ENCODE measurements at places on chromosomes 16 and 17. TPM values are rescaled to one million over a fixed set of nuclear protein-coding genes. Genes with fewer than 3 reads are reported as not detected.

GRCh38 chr17:69605571-69605970, 191.1 kb downstream of the MAP2K6 start:
- no peak for DNase-seq

- DNase-seq, result no peak
Measured at GRCh38 chr16:10791048-10791447, 27.5 kb downstream of the TVP23A start.

- no peak for DNase-seq
Measured at GRCh38 chr16:10987361-10988163, 43.2 kb downstream of the CLEC16A start.

DNA sequence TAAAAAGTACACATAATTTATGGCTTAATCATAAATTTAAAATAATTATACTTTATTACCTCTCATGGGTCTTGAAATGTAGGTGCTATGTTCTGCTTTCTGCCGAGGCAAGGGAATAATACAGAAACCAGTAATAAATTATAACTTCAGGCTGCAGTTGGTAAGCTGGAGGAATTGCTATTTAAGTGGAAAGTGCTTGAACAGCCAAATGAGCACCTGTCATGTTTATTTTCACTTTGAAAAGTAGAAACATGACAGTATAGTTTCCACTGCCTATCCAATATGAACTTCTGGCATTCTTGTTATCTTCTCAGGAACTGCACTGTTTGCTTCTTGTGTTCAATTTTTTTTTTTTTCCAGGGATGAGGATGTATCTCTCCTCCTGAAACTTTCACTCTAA, 146.0 kb downstream of the FTO start:
- no peak for DNase-seq

- DNase-seq, result no peak
Measured at GRCh38 chr17:37698132-37698910, 46.5 kb downstream of the HNF1B start.

DNA sequence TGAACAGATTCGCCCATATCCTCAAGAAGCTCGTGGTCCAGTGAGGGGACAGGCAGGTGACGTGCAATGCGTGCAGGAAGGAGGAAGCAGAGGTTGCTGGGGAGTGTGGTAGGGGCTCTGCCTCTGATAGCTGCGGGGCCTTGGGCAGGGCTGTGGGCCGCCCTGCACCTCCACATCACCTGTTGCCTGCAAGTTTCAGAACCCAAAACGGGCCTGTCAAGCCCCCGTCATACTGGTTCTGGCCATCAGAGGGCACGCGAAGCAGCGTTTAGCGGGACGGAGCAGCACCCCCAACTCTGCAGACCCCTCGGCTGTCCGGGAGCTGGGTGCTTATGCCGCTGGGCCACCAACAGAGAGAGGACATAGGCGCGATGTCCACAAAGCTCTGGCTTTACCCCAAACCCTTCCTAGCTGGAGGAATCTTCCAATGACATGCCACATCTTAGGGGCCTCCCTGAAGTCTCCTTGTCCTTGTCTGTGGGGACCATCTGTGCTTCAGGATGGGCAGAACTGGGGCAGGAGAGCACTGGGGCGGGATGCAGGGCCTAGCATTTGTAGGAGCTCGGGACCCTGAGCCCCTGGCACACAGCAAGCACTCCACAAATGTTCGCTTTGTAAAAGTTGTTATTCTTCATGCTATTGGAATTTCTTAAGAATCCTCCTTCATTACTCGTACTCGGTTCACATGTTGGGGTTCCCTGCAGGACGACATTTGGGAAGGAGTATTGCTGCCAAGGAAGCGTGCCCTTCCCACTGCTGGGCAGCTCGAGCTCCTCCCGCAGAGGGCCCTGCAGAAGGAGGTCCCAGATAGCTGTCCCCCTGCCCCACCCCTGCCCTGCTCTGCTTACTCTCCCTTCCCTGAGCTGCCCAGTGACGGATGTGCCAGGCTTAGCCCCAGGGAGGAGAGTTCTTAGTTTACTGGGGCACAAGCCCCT, 64.3 kb downstream of the CNGB1 start:
- DNase-seq, result peak; percentile 85

DNA sequence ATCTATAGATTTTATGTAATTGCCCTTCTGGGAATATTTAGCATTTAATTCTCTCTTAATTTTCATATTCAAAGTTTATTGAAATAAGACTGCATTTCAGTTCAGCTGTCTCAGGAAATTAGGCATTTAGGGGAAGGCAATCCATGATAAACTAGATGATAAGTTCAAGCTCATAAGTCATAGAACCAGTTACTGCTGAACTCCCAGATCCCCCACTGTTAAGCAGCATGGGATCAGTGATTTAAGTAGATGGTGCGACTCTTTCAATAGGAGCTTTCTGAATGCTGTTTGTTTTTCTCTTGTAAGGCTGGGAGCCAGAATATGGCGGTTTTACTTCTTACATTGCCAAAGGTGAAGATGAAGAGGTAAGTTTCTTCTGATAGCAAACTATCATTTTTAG, 23.8 kb downstream of the OGFOD1 start:
- peak; percentile 12 for DNase-seq

GRCh38 chr17:62880120-62880519, 72.0 kb upstream of the MARCHF10 start:
- no peak for DNase-seq

GRCh38 chr16:3595521-3596021, 15.8 kb downstream of the SLX4 start:
- peak; percentile 38 for DNase-seq

- DNase-seq, result no peak
Measured at GRCh38 chr16:67187175-67187890, 2.6 kb downstream of the EXOC3L1 start.

GRCh38 chr16:50272687-50273381, 6.5 kb downstream of the ADCY7 start:
- DNase-seq, result peak; percentile 43

DNA sequence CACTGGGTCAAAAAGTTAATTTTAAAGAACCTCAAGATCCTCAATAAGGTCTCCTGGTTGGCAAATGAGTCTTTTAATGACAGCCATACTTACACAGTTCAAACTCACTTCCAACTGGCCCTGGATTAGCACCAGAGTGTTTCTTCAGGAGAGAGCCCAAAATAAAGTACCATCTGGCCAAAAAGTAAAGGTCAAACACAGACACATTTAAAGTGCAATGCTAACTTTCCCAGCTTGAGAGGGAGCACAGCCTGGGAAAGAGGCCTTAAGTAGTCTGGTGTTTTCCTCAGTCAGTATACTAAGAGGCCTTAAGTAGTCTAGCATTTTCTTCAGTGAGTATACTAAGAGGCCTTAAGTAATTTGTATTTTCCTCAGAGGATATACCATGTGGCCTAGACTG, 46.6 kb upstream of the ERN1 start:
- no peak for DNase-seq

GRCh38 chr17:57810721-57811637, 38.9 kb downstream of the MRPS23 start:
- peak; percentile 32 for DNase-seq

- DNase-seq, result peak; percentile 89
Measured at GRCh38 chr16:9053006-9053601, 38.3 kb upstream of the HAPSTR1 start.

- DNase-seq, result no peak
Measured at GRCh38 chr16:12548270-12548983, 255.3 kb downstream of the CPPED1 start.

GRCh38 chr17:534071-534691, 180.5 kb downstream of the VPS53 start:
- DNase-seq, result no peak

- DNase-seq, result no peak
Measured at GRCh38 chr17:78767806-78768205, 14.3 kb downstream of the CYTH1 start.

DNA sequence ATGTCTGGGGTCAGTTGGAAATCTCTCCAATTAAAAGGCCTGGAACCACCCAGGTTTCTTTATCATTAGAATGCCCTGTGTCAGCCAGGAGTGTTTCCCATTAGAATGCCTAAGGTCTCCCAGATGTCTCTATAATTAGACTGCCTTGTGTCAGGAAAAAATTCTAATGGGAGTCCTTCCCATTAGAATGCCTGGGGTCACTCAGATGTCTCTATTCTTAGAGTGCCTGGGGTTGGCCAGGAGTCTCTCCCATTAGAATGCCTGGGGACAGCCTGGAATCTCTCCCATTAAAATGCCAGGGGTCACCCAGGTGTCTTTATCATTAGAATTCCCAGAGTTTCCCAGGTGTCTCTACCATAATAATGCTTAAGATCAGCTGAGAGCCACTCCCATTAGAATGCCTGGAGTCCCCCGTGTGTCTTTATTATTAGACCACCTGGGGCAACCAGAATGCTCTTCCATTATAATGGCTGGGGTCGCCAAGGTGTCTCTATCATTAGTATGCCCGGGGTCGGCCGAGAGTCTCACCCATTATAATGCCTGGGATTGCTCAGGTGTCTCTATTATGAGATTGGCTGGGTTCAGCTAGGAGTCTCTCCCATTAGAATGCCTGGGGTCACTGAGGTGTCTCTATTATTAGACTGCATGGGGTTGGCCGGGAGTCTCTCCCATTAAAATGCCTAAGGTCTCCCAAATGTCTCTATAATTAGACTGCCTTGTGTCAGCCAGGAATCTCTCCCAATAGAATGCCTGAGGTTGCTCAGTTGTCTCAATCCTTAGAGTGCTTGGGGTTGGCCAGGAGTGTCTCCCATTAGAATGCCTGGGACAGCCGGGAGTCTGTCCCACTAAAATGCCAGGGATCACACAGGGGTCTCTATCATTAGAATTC, 2254.6 kb downstream of the TP53TG3F start:
- no peak for DNase-seq

- DNase-seq, result no peak
Measured at GRCh38 chr17:31538080-31538762, 146.7 kb downstream of the RAB11FIP4 start.

GRCh38 chr17:47877368-47878034, 18.5 kb upstream of the SP2 start:
- peak; percentile 11 for DNase-seq

GRCh38 chr16:75112734-75113491, 3.7 kb downstream of the LDHD start:
- peak; percentile 72 for DNase-seq

- no peak for DNase-seq
Measured at GRCh38 chr16:84047626-84048025, 5.0 kb upstream of the SLC38A8 start.

- DNase-seq, result no peak
Measured at GRCh38 chr17:79944821-79945391, 90.8 kb downstream of the TBC1D16 start.

DNA sequence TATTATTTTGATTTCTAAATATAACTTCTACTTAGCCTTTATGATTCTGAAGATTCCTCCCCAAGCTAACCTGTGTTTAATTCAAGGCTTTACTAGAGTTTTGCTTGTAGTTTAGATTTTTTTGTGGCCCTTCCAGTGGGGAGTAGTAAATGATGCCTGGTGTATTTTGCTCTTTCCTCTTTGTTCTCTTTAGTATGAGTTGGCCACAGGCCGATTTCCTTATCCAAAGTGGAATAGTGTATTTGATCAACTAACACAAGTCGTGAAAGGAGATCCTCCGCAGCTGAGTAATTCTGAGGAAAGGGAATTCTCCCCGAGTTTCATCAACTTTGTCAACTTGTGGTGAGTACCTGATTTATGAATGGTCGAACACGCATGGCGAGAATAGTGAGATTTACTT, 108.3 kb downstream of the MAP2K4 start:
- DNase-seq, result no peak

DNA sequence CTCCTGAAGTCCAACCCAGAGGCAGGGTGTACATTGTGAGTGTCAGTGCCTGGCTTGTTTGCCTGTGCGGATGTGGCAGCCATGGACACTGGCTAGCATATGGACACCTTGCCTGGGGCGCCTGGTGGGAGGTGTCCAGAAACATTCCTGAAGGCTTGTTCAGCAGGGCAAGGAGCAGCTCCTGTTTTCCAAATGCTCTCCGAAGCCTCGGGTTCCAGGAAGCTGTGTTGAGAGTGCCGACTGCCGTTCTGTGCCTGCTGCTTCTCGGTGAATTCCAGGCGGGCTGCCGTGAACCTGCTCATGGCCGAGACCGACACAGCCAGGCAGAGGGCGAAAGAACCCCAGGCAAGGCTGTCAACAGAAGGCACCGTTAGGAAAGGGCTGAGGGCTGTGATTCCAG, 10.9 kb upstream of the DHRS7C start:
- no peak for DNase-seq

GRCh38 chr17:77011173-77012011, 129.4 kb upstream of the SEC14L1 start:
- peak; percentile 45 for DNase-seq

DNA sequence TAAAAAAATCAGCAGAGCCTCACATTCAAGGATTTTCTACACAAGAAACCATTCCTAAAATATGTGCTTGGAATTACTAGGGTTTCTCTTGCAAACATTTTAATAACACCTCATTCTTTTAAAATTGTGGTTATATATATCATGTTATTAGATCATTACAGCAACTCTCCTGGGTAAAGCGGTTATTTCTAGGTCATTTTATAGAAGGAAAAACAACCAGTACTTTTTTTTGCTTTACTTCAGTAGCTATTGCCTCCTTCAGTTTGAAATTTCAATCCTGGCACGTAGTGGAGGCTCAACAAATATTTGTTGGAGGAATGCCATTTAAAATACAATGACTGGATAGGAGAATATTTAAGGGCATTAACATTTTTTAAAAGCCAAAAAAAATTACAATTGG, 220.6 kb downstream of the CDRT15L2 start:
- DNase-seq, result no peak

DNA sequence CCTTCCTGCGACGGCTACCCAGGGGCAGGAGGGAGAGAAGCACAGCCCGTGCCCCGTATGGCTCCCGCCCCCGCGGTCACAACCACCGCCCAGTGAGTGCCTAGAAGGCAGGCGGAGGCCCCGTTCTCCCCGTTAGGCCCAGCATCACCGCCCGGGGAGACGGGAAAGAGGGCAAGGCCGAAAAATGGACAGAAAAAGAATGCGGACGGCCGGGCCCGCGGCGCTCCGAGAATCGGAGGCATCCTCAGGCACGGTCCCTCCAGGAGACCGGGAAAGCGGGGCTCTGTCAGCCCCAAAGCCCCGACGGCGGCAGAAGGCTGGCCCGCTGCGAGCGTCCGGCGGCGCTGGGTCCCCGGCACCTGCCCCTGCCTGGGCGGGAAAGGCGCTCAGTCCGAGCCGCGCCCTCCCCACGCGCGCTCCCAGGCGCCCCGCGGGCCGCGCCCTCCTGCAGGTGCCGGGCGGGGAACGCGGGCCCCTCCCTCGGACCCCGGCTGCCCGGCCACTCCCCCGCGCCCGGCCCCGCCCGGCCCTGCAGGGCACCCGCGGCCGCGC, 407 bp downstream of the MCRIP1 start:
- no peak for DNase-seq

- peak; percentile 95 for DNase-seq
Measured at GRCh38 chr17:82228842-82229697, at the start of gene SLC16A3. Gene SLC16A3 (plus strand): TSS chr17:82229042. CDS start chr17:82236009, 6,967 bp downstream.

- DNase-seq, result no peak
Measured at GRCh38 chr17:37422971-37423625, 16.4 kb downstream of the TADA2A start.

The PSMD12 gene
- total RNA-seq, result 27.5 TPM

The HIGD1B gene
- not detected for total RNA-seq

The SCNN1B gene
- total RNA-seq, result 1.6 TPM

The KRTAP2-1 gene
- not detected for total RNA-seq

The SLC47A1 gene
- total RNA-seq, result 11.6 TPM

The GPRC5B gene
- 76.7 TPM for total RNA-seq

The CYGB gene
- 1.4 TPM for total RNA-seq

The NPIPB9 gene
- not detected for total RNA-seq

The NPW gene
- 2.0 TPM for total RNA-seq

The TP53TG3B gene
- not detected for total RNA-seq

The ZSCAN10 gene
- 217 TPM for total RNA-seq

The CAVIN1 gene
- 26.9 TPM for total RNA-seq

The PRAC1 gene
- total RNA-seq, result 173 TPM

The MPRIP gene
- total RNA-seq, result 73.9 TPM

The EMC8 gene
- total RNA-seq, result 93.3 TPM
